ENCODE measurements at places on chromosomes 16 and 17.
A peak's percentile ranks its signal among the peaks of the same experiment; 100 is the strongest.

DNA sequence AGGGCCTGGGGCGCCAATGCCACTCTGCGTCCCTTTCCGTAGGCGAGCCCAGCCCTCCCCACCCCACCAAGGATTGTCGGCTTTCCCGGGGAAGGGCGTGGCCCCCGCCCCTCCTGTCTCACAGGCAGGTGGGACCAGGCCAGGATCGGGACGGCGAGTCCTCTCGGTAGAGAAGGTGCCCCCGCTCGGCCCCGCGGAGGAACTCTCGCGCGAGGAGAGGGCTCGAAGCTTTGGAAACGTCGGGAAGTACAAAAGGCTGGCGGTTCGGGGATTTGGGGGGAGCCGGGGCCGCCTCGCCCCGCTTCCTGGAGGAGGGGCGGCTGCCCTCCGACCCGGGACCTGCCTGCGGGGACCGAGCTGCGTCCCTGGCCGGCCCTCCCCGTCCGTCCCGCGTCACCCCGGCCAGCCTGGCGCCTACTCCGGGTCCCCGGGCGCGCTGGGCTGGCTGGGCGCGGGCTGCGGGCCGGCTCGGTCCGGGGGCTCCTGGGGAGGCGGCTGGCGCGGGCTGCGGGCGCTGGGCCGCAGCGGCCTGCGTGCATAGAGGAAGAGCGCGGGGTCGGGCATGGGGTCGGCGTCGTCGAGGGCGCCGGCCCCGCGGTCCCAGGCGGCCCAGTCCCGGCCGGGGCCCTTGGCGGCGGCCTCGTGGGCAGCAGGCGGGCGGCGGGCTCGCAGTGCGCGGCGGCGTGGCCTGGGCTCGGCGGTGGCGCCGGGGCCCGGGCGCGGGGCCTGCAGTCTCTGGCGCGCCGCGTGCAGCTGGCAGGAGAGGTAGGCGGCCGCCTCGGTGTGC lies 12.6 kb upstream of the CLUH start:
- DNase-seq: peak; percentile 76

- DNase-seq: no peak
Observed at GRCh38 chr16:69784586-69784985, 22.5 kb downstream of the WWP2 start.

GRCh38 chr17:39200070-39200879 lies at the start of gene RPL19:
Gene RPL19 (plus strand): TSS chr17:39200283. CDS start chr17:39200345, 62 bp downstream.
- DNase-seq: peak; percentile 83

- DNase-seq: no peak
Observed at GRCh38 chr17:27993723-27994310, 48.7 kb upstream of the NLK start.

- DNase-seq: no peak
Observed at GRCh38 chr16:18062713-18063112, 273.8 kb downstream of the NPIPA8 start.

- peak; percentile 41 for DNase-seq
Observed at GRCh38 chr17:77318491-77319210, 177.9 kb downstream of the SEC14L1 start.
